ENCODE measurements at places on chromosomes 3 and 15.
A peak's percentile ranks its signal among the peaks of the same experiment; 100 is the strongest.

DNA sequence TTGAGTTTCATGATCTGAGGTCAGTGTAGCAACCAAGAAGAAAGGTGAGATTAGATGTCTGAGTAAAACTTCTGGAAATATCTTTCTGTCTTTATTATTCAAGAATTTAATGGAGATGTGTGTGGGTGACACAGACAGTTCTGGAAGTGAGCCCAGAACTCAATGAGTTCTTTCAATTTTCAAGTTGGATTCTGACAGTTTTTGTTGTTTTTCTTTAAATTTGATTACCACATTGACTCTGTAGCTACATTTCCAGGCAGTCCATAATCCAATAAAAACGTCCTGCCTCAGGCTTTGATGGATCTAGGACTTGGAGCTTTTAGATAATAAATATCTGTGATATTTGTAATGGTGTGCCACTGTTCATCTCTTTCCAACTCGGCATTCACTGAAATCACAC, 3.9 kb upstream of the PARP14 start:
- DNase-seq = no peak

GRCh38 chr3:49028673-49029562, at the start of gene IMPDH2:
TSS of gene IMPDH2 (minus strand) at chr3:49029398. CDS start at chr3:49029350, 48 bp downstream.
- DNase-seq = peak; percentile 88

- DNase-seq = no peak
Measured at GRCh38 chr3:135618123-135618522, 347.4 kb upstream of the PPP2R3A start.

DNA sequence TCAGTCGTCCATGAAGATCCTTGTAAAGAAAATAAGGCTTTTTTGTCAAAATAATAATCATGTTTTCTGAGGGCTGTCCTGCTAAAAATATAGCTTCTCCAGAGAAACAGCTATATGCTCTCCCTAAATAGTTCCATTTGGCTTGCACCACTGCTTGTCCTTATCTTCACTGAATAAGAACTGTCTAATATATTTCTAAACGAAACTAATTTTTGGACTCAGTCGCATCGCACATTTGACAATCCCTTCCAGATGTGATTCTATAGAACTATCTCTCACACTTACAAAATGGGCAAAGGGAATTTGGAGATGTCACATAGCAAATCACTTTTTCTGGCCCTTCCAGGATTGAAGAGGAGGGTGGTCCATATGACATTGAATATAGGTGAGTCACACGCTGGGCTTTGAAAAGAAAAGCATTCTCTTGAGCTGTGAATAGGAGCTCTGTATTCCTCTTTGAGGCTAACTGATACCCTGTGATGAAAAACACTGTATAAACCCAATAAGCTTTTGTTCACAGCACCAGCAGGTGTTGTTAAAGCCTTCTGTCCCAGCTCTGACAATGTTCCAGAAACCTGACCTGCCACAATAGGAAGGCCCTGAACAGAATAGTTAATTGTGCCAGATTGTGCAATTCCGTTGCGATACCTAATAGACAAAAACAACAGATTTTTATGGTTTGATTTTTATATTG, 1144.2 kb downstream of the ROBO2 start:
- DNase-seq = peak; percentile 13

DNA sequence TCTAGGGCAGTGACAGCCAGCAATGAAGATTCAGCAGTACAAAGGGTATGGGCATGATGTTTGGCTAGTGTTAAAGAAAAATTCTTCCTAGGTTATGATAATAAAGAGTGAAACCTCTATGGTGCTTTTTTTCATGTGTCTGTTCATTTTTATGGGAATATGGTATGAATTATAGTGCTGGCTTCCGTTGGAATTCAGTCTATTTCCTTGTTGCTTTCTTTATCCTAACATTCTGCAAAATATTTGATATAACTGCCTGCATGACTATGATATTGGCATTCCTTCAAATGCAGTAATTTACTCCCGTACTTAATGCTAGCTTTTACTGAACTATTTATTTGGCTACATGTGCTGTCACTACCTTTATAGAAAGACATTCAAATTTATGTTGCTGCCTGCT, 57.6 kb upstream of the ATP11B start:
- DNase-seq = no peak

GRCh38 chr3:101886626-101887025, 37.3 kb downstream of the NFKBIZ start:
- no peak for DNase-seq

DNA sequence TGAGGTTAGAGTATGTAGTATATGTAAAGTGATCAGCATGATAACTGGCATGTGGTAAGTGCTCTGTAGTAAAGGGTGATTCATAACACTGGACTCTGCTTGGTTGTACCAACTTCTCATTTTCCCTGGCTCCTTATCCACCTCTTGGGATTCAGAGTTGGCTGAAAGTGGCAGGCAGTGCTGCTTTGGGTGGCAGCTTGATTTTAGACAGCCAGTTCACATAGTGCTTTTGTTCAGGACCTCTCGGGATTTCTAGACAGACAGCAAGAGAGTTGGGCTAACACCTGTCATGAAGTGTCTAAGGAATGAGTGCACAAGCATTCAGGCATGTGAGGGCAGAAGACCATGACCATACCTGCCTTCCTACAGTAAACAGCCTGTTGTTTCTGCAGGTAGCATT, 69.0 kb downstream of the RBM6 start:
- DNase-seq = no peak

DNA sequence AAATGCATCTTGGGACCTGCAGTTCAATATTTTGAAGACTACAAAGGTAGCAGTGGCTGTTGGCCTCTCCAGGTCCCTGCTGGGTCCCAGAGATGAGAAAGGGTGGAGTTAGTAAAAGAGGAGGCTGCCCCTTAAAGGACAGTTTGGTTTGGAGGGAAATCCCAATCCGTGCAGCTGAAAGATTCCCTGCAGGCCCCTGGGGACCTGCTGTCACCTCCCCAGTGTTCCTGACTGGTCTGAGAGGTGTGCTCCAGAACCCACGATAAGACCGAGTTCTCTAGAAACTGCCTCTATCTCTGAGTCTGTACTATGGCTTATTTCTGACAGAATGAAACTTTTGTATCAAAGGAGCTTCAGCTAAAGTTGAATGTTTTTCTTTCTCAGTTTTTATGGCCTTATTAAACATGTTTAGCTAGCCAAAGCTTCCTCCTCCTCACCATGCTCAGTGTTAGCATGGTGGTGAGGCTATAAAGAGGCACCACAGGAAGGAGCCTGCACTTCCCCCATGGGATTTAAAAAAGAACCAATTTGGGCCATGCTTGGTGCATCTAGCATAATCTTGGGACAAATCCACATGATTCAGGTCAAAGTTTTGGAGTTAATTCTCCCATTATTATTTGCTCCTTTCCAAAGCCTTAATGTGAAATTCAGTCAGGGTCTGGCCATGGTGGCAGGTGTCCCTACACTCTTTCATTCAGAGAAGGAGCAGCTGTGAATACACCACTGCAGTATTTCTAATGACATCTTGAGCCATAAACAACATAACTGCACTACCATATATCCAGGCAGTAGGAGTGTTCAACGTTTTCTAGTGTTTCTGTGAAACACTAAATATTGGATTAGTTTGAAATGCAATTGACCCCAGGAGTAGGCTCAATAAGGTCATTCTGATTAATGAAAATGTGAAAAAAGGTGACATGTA, 74.4 kb downstream of the ATP1B3 start:
- no peak for DNase-seq

DNA sequence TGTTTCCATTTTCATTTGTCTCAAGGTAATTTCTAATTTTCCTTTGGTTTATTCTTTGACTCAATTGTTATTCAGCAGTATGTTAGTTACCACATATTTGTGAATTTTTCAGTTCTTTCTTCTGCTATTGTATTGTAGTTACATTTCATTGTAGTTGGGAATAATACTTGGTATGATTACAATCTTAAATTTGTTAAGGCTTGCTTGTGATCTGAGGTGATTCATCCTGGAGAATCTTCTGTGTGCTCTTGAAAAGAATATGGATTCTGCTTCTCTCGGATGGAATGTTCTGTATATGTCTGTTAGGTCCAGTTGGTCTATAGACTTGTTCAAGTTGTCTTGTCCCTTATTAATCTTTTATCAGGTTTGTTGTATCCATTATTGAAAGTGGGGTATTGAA, 63.4 kb upstream of the VEPH1 start:
- DNase-seq = no peak

DNA sequence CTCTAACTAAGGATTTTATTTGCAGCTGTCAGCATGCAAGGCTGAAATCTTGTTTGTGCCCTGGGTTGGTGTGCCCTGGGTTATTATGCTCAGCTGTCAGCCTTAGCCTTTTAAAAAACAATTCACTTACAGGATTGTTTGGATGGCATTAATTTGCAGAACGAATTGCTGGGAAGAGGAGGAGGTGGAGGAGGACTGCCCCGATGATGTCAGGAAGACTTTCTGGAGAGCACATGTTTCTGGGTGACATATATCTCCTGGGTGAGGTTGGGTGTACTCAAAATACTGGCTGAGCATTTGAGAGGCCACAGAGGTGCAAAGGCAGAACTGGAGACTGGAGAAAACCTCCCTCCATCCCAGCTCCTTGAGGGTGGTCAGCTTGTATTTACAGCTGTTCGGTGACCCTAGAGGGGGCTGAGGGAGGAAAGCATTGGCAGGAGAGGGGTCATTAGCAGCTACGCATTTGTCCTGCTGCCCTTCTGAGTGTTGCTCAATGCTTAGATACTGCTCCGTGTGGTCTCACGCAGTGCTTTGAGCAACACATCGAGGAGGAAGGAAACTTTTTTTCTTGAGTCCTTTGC, 59.8 kb upstream of the PSMD6 start:
- DNase-seq = no peak

- DNase-seq = no peak
Measured at GRCh38 chr15:96264801-96265515, 65.5 kb upstream of the NR2F2 start.

DNA sequence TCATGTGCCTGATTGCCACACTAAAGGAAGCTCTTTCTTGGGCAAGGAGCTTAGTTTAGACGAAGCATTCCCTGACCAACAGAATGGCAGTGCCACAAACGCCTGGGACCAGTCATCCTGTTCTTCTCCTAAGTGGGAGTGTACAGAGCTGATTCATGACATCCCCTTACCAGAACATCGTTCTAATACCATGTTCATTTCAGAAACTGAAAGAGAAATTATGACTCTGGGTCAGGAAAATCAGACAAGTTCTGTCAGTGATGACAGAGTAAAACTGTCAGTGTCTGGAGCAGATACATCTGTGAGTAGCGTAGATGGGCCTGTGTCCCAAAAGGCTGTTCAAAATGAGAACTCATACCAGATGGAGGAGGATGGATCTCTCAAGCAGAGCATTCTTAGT, 18.4 kb downstream of the SENP5 start:
- DNase-seq = no peak

GRCh38 chr3:121757087-121757811, 7.7 kb upstream of the GOLGB1 start:
- no peak for DNase-seq

DNA sequence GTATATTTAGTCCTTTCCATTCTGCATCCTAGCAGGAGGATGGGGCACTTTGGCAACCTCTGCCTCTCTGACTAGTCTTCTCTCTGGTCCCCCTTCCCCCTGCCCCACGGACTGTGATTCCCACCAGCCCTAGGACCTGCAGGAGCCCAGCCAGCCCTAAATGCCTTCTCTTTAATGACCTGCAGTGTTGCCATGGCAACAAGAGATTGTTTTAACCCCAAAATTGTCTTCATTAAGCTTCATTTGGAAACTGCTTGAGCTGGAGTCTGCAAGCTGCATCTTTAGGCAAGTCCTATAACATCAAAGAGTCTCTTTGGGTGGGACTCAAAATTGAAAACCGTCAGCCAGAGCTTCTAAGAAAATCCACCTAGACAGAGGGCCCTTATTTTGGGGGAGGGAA, 59.7 kb upstream of the ANKRD34C start:
- no peak for DNase-seq

GRCh38 chr15:75731248-75732151, 18.9 kb upstream of the CSPG4 start:
- DNase-seq = no peak

GRCh38 chr3:13612829-13613228, 63.9 kb downstream of the FBLN2 start:
- no peak for DNase-seq

GRCh38 chr3:112085735-112086075, 484 bp upstream of the C3orf52 start:
- no peak for DNase-seq

DNA sequence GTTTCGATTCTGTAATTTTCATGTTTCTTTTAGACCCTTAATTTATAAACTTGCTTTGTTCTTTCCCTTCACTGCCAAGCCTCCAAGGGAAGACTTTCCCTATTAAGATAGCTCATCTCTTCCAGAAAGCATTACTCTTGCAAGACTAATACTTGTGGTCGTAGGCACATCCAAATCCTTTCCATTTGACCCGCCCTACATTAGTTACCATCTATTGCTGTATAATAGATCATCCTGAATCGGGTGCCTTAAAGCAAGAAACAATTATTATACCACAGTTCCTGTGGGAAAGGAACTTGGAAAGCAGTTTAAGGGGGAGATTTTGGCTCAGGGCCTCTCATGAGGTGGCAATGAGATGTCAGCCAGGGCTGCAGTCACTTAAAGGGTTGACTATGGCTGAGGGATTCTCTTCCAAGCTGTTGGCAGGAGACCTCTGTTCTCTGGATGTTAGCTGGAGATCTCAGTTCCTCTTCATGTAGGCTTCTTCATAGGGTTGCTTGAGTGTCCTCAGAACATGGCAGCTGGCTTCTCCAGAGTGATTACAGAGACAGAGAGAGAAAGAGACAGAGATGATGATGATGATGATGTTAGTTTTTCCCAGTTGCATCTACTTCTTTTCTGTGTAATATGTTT, 570.4 kb upstream of the TGFBR2 start:
- DNase-seq = no peak

- peak; percentile 39 for DNase-seq
Measured at GRCh38 chr3:129596194-129597086, 10.0 kb downstream of the PLXND1 start.

GRCh38 chr3:141644931-141645330, 93.2 kb upstream of the RNF7 start:
- DNase-seq = peak; percentile 43

- peak; percentile 55 for DNase-seq
Measured at GRCh38 chr3:114586119-114586518, 292.3 kb downstream of the TIGIT start.

GRCh38 chr3:145013931-145014330, 1042.3 kb downstream of the DIPK2A start:
- no peak for DNase-seq

GRCh38 chr3:74066456-74066855, 441.7 kb upstream of the PDZRN3 start:
- DNase-seq = no peak

DNA sequence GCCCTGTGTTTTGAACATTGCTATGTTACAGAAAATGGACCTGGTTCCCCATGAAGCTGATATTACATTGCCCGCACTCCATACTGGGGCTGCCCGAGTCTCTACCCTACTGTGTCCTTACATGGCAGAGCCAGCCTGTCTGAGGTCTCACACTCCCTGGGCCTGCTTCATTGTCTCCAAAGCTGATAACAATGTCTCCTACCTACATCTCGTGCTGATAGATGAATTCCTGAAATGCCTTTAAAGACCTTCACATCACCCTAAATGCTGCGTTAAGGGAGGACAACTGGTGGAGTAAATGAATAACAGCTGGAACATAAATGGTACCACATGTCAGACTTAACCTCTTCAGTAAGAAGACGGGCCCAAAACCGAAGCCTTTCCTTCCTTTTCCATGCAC, 62.9 kb upstream of the PTX3 start:
- no peak for DNase-seq

GRCh38 chr15:65115542-65115941, 542 bp upstream of the UBAP1L start:
- DNase-seq = peak; percentile 61

GRCh38 chr3:125085166-125085565, 29.4 kb upstream of the HEG1 start:
- no peak for DNase-seq
